Suprapubic skin (tissue), 4 donors: ENCODE measurements at places on chromosomes 7 and 10.

DNA sequence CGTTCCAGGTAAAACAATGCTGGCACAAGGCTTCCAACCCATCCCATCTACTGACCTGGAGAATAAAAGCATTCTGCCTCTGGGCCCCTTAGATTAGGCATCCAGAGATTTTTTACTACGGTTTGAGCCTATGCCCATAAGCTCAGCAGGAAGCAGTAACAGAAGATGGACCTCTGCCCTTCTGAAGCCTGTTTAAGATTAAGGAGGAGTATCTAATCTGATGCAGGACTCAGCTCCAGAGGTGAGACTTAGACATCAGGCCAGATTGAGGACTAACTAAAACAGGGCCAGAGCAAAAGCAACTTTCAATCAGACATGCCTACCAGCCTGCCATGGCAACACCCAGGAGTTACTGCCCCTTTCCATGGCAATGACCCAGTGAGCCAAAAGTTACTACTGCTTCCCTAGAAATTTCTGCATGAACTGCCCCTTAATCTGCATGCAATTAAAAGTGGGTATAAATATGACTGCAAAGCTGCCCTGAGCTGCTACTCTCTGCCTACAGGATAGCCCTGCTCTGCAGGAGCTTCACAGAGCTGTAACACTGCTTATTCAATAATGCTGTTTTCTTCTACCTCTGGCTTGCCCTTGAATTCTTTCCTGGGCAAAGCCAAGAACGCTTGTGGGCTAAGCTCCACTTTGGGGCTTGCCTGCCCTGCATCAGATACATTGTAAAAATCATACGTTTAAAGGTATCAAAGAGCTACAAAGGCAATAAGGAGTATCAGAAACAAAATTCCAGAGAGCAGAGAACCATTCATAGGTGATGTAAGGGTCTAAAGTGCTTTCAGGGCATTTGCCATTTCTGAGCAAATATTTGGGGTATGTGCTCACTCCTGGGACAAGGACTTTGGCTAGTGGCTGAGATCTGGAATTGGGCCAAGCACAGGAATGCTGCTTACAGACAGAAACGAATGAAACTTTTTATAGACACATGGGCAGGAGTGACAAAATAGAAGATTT lies 25.0 kb upstream of the CNNM1 start:
- no peak for DNase-seq

DNA sequence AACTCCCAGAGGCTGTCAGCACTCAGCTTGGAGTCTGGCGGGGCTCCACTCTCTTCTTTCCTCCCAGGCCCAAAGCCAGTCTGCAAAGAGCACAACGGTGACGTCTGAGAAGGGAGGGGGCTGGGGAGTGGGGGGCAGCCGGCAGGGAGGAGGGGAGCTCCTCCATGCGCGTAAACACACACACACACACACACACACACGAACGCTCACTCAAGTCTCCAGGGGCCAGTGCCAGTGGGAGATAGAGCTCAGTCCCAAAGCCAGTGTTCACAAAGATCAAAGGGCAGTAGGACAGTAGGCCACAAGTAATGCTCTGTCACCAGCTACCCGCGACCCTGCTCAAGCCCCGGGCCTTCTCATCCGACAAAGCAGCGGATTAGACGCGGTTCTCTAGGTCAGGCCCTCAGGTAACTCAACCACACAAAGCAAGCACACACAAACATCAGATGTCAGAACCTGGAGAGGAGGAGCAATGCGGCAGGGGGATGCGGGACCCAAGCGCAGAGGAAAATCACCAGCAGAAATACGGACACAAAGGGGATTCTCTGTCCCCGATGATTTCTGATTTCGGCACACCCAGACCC lies 19.9 kb downstream of the TCAF1 start:
- no peak for DNase-seq

GRCh38 chr7:5713124-5713912 lies 68.1 kb downstream of the RNF216 start:
- DNase-seq, result no peak

- DNase-seq, result no peak
These were observed 70.4 kb downstream of the COA1 start for GRCh38 chr7:43658718-43659548.

DNA sequence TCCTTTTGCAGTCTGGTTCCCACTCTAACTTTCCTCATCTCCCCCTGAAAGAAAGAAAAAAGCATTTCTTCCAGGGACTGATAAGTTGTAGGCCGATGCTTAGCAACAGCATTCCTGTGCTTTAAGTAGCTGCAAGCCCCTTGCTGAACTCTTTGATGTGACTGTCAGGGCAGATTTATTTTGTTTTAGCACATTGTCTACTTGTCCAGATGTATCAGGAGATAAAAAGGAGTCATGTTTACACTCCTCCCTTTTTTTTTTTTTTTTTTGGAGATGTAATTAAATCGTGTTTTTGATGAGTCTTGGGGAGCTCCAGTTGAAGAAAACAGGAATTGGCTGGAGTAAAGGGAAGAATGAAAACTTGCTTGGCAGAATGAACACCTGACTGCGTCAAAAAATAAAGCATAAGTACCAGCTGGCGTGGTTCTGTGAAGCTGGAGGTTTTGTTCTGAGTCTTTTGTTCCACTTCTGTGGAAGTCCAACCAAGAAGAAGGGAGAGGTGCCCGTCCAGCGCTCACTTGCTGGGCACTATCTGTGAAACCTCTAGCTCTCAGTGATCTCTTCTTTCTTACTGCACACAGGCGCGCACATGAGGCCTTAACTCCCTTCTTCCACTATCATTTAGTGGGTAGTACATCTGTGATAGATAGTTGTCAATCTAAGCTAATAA lies 871.7 kb downstream of the LRMDA start:
- no peak for DNase-seq

DNA sequence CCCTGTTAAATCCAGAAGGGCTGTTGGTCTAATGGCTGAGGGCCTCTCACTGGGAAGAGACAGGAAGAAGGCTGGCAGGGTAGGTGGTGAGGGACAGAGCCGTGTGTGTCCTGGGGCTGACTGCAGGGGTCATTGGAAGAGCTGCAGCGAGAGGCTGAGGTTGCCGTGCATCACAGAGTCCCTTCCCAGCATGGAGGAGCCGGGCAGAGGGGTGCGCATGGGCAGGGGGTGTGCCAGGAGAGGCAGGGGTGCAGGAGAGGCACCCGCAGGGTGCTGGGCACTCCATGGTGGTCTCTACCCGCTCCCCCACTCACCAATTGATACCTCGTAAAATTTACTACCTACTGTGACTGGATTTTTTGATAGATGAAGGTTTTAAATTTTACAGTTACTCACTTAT lies 124.3 kb downstream of the ACTR3B start:
- DNase-seq, result no peak

DNA sequence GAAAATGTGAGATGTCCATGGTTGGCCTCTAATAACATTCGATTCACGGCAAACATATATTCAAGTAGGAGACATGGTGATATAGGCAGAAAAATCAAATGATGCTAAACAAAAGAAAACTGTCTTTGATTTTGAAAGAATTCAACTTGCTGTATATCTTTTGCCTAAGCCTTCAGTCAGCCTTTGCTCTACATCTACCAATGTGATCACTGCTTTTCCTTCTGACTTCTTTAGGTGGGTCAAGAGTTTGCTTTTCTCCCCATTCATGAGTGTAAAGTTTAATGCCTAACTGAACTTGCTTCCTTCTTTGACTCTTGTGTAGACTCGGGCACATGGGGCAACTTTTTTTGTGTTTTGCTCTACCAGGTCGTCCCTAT lies 417 bp upstream of the HIF1AN start:
- no peak for DNase-seq

- no peak for DNase-seq
These were observed 333.8 kb downstream of the GALNT17 start for GRCh38 chr7:71465741-71466189.

DNA sequence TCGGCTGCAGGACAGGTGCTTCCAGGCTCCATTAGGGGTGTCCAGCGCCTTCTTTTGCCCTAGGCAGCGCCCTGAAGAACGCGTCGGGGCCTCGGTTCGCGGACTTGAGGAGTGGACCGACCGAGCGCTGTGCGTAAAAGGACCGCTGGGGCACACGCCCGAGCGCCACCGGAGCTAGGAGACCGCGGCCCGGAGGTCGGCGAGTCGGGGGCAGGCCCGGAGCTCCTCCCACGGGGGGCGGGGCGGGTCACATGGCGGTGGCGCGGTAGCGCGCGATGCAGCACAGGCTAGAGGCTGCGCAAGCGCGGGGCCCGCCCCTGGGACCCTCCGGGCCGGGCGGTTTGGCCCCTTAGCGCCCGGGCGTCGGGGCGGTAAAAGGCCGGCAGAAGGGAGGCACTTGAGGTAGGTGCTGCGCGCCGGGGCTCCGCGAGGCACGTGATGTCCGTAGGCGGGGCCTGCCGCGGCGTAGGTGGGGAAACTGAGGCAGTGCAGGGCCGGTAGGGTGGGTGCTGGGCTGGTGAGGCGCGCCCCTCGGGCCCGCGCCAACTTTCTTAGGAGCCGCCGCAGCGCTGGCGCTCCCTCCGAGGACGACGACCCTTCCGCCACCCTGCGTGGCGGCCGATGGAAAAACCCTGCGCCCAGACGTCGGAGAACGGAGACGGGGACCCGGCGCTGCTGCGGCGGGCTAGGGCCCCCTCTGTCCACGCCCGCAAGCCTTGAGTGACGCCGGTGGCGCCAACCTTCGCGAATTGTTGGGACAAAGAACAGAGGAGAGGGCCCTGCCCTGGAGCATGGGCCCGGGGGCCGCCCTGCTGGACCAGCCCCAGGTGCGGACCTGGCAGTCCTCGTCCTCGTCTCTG lies at the start of gene PRXL2A:
TSS of gene PRXL2A (plus strand) at position 310 of the 860 bp plus-strand sequence. CDS start 11,917 bp downstream, outside the sequence.
- peak; percentile 89 for DNase-seq

DNA sequence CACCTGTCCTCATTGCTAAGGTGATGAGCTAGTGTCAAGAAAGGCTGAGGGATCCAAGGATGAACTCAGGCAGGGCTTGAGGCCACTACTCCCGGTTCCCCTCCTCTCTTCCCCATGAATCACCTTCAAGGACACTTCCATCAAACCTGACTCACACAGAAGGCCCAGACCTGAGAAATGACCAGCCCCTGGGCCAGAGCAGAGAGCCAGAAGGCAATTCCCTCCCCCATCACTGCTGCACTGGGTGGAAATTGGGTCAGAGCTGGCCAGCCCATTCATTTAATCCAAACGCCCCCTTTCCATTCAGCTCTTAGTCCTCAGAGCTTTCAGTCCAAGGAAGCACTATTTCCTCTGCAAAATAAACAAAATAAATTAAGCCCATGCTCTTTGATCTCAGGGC lies 182.0 kb downstream of the KCNMA1 start:
- DNase-seq, result no peak

DNA sequence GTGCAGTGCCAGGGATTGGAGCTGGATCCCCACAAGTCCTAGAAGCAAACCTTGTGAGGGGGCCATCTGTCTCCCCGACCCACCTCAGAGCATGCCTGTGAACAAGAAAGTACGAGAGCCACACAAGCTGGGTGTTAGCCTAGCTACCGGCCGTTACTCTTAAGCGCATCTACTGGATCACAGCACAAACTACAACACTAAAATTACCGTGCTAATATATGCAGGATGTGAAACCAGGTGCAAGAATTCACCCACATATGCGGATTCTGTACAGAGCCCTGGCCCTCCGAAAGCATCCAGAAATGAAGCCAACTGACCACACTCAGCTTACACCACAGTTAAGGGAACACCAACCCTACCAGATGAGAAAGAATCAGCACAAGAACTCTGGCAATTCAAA lies 16.0 kb upstream of the PRSS1 start:
- no peak for DNase-seq

DNA sequence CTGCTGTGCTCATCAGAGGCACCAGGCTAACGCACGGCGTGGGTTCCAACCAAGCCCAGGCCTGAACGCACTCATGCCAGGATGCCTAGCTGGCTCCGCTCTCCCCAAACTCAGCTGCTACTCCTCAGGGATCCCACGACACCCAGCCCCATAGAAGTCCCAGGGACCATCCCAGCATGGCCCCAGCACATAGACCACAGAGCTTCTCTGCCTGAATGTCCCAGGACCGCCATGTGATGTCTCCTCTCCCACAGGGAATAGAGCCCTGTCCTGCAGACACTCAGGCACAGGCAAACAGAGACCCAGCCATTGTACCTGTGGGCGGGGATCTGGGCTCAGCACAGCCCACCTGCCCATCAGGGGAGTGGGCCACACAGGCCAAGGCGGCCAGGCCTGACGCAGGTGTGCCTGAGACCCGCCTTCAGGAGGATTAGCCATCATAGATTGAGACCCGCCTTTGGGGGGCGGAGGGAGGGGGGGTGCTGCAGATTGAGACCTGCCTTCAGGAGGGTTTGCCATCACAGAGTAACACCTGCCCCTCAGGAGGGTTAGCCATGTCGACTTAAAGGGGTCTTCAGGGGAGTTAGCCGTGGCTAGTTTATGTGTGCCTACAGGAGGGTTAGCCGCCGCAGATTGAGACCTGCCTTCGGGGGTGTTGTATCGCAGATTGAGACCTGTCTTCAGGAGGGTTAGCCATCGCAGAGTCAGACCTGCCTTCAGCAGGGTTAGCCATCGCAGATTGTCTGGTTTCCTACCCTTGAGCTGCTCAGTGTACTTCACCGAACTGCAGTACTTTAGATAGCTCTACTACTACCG lies 29.0 kb downstream of the RASGEF1A start:
- DNase-seq, result peak; percentile 21

- no peak for DNase-seq
These were observed 169.7 kb upstream of the PPP1R3A start for GRCh38 chr7:114088470-114088940.

GRCh38 chr7:742791-743190 lies 15.7 kb upstream of the PRKAR1B start:
- DNase-seq, result peak; percentile 33

DNA sequence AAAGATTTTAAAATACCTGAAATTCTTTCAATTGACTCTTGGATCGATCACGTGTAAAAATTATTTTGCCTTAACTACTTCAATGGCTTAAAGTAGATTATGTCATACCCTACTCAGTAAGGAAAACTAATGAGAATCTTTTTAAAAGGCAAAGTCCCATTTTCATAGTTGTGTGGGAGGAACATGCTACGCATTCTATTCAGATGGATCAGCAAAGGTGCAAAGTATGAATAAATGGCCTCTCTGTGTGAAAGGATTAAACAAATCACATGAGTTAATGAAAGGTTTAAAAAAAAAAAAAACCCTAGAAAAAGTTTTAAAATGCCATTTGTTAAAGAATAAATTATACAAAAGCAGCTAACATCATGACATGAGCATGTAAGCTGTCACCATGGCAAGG lies 77.1 kb downstream of the ENO4 start:
- no peak for DNase-seq

DNA sequence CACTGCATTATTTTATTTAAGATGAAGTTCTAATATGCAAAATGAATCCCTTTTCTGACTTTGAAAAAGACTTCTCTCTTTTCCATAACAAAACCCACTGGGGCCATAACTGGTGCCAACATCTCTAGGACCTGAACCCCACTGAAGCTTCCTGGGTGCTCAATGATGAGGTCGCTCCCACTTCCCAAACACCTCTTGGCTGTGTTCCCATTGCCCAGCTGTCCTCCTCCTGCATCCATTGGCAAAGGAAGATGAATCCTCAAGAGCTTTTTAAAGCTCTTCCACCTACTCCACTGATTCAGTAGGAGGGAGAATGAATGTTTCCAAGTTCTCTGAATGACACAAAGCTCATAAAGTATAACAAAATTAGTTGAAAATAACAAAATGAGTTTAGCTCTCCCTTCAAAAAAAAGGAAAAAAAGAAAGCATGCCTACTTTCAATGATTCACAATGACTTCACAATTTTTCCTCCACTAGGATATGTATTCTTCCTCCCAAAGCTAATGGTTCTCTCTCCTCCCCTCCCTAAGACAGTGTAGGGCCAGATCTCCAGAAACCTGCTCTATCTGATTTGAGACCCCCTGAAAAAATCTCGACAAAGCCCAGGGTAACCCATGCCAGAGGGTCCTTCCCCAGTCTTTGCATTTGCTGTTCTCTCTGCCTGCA lies 64.8 kb downstream of the SORBS1 start:
- DNase-seq, result no peak

GRCh38 chr7:80596933-80597517 lies 41.4 kb upstream of the CD36 start:
- DNase-seq, result no peak

GRCh38 chr7:1418505-1419309 lies 40.6 kb downstream of the MICALL2 start:
- no peak for DNase-seq
